Prostate gland (tissue), 2 donors: ENCODE measurements at places on chromosomes 7 and 10.

DNA sequence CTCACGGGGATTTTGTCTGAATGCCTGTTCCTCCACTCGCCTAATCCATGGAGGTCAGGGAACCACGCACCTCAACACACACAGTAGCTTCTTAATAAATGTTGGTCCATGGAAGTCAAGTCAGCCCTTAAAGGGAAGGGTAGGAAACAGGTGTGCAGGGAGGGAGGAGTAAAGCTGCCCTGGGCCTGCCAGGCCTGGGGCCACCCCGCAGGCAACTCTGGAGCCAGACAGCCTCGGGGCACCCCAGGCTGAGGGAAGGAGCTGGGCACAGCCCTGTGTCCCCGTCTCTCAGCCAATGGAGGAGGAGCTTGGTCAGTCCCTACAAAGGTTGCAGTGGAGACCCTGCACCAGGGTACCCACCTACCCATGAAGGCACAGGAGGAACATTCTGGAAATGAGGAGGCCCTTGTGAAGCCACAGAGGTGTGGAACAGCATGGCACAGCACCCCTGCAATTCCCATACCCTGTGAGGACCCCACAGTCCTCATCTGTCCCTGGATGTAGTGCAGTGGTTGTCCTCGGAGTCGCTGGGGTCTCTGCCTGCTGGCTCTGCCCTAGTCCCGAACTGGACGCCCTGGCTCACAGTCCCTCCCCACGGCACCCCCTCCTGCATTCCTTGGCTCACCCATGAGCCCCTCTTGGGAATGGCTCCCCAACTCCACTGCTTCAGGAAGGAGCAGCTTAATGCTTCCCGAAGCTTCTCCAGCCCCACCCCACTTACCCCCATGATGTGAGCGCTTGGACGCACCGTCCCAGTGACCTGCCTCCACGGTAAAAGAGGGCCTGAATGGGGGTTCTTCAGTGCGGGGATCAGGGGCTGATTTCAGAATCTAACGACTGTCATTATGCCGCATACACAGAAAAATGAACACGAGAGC lies 79.2 kb upstream of the INSIG1 start:
- DNase-seq, result no peak

DNA sequence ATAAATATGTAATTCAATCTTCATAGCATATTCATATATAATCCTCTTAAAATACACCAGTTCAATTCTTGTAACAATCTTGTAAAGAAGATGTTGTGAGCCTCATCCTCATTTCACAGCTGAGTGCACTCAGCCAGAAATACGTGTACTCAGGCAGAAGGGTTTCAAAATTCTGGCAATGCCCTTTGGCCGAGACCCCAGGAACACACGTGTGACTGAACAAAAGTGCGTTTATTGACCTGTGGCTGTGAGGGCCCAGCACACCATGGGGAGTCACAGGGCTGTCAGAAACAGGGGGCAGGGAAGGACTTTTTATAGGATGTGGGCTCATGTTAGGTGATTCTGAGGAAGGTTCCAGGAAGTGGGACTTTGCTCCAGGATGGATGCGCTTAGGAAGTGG lies 21.5 kb downstream of the GIMAP8 start:
- DNase-seq, result no peak

GRCh38 chr7:44587843-44588711 lies 6.0 kb upstream of the TMED4 start:
- peak; percentile 58 for DNase-seq

DNA sequence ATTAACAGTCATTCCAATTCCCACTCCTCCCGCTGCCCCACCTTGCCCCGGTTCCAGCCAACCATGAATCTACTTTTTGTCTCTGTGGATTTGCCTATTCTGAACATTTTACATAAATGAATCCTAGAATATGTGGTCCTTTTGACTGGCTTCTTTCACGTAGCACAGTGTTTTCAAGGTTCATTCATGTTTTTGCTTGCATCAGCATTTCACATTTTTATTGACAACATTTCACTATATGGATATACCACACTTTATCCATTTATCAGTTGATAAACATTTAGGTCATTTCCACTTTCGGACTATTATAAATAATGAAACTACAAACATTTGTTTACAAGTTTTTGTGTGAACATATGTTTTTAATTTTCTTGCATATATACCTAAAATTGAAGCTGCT lies 182.0 kb downstream of the ZNF248 start:
- DNase-seq, result no peak

- no peak for DNase-seq
Measured at GRCh38 chr7:138470391-138471157, 10.5 kb downstream of the TRIM24 start.

- DNase-seq, result no peak
Measured at GRCh38 chr10:77604063-77604462, 33.5 kb downstream of the KCNMA1 start.

GRCh38 chr7:130114776-130115175 lies 44.4 kb downstream of the KLHDC10 start:
- no peak for DNase-seq

- DNase-seq, result no peak
Measured at GRCh38 chr7:89837515-89837914, 316.8 kb upstream of the STEAP1 start.
